ENCODE measurements at places on chromosomes 6 and 20.

DNA sequence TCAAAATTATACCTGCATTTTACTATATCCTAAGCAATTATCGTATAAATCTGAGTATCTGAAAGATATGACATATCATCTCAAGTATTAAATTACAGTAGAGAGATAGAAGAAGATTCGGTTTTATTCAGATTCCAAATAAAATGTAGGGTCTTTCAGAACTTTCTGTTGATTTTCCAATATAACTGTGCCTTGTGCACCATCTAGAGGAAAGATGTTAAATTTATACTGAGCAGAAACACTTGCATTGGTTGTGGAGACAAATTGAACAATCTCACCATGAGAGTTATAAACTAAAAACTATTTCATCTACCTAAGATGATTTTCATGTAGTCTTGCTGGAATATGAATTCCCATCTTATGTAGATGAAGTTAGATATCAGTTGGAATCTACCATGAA, 26.8 kb upstream of the HSF2 start:
- DNase-seq: no peak

- DNase-seq: no peak
Observed at GRCh38 chr6:44514576-44515193, 127.2 kb downstream of the CDC5L start.

DNA sequence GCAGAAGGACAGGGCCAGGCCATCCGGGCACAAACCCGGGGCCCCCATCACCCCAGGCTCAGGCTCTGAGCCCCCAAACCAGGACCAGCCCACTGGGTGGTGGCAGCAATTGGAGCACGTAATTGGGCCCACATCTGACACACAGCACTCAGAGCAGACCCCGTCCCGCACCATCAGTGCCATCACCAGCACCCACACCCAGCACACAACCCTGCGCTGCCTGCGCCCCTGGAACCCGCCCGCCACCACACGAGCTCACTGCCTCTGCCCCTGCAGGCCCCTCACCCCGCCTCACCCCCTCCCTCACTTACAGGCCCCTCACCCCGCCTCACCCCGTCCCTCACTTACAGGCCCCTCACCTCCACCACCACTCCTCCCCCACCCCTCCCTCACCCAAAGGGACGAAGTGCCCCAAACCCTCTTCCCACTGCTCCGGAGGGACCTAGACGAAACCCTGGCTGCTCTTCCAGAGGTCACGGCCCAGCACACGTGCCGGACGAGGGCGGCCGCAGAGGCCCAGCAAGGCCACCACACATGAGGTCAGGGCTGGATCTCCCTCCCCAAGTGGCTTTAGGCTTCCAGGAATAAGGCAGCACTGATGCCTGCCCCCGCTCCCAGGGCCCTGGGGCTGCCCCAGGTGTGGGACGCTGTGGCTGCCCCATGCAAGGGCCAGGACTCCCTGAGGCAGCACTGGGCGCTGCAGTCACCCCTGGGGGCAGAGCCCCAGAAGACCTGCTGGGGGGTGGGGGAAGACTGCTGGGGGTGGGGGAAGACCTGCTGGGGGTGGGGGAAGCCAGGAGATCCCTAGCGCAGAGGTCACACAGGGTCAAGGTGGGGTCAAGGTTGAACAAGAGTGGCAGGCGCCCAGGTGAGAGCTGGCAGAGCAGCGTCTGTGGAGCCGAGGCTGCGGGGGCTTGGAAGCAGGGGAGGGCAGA, 22.4 kb downstream of the KCNQ2 start:
- no peak for DNase-seq

- no peak for DNase-seq
Observed at GRCh38 chr6:53494076-53494475, 50.8 kb downstream of the GCLC start.

DNA sequence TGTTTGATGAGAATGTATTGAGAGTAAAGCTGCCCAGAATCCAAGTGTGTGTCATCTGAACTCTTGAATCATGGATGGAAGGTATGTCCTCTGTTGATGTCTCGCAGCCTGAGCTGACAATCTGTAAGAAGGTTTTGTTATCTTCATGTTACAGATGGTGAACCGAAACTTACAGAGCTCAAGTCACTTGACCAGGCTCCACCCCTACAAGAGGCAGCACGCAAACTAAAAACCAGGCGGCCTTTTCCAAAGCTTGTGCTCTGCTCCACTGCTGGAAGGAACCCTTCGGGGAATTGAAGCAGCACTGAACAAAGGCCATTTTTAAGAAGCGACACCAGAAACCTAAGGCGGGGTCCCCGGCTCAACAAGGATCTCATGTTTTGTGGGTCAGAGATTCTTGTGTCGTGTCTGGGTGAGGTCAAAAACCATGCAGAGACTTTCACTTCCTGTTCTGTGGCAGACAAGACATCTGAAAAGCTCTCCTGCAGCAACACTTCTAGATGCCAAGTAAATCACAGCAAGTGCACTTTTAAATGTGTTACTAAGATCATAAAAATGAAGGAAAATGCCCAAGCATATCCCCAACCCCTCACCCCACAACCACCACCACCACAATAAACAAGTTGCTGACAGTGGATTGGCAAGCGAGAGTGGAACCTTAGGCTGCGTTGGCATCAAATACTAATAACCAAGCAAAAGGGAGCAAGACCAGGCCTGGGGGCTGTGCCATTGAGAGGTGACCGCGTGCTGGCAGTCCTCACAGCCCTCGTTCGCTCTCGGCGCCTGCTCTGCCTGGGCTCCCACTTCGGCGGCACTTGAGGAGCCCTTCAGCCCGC, 27.3 kb downstream of the NQO2 start:
- no peak for DNase-seq

DNA sequence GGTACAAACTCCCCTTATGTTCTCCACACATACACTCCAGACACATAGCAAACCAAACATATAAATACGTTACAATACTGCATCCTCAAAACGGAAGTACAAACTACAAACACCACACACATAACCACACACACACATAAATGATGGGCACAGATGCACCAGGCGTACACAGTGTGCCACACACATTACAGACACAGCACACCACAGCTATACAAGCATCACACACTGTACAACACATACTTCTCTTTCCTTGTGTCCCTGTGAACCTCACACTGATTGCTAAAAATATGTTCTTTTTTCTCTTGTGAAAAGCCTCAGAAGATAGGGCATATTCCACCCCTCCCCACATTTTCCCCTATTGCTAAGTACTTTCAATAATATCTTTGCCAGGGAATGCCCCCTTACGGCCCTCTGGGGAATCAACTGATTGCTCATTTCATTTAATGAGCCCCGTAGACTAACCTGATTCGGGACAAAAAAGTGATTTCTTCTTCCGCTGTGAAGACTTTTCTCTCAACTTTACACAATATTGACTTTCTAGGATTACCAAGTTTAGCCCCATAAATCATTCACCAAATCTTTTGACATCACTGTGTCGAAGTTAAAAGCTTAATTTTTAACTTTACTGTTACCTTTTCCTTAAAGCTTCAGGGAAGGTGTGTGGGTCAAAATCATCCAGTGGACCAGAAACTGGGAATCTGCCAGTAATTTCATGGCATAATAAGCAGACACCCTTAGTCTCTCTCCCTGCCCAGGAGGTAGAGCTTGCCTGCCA, at the start of gene SLC17A1:
TSS of gene SLC17A1 (minus strand) at position 521 of the 775 bp plus-strand sequence. CDS start 1,495 bp downstream, outside the sequence.
- no peak for DNase-seq

- no peak for DNase-seq
Observed at GRCh38 chr20:24481173-24481572, 11.7 kb downstream of the SYNDIG1 start.

GRCh38 chr6:8983202-8983688, 547.9 kb upstream of the SLC35B3 start:
- peak; percentile 77 for DNase-seq

- DNase-seq: peak; percentile 38
Observed at GRCh38 chr6:62707156-62707555, 421.1 kb upstream of the KHDRBS2 start.

DNA sequence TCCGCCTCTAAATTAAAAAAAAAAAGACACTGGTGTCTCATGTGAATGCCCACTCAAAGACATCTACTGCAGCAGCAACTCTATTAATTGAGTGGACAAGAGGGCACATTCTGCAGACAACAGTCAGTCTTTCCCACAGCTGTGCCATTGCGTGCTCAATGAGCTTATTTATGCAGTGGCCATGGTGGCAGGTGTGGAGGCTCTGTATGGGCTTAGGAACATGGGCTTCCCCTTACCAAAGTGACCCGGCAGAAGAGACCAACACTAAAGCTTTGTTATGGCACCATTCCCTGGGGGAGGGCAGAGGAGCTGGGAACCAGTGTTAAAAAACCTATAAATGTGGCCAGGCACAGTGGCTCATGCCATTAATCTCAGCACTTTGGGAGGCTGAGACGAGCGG, 4.2 kb upstream of the VAPB start:
- no peak for DNase-seq

DNA sequence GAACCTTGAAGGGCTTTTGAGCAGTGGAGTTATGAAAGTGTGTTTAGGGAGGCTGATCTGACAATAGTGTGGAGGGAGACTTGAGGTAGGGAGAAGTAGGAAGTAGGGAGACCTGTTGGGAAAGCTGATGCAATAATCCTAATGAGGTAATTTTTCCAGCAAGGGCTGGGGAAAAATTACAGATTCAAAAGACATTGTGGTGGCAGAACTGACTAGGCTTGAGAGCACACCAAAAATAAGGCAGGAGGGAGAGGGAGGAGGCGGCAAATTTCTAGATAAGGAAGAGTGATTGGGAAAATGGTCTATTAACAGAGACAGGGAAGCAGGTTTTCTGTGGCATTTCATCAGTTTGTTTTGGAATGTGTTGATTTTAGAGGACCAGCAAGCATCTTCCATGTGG, 5.5 kb downstream of the PRRT1 start:
- DNase-seq: no peak

DNA sequence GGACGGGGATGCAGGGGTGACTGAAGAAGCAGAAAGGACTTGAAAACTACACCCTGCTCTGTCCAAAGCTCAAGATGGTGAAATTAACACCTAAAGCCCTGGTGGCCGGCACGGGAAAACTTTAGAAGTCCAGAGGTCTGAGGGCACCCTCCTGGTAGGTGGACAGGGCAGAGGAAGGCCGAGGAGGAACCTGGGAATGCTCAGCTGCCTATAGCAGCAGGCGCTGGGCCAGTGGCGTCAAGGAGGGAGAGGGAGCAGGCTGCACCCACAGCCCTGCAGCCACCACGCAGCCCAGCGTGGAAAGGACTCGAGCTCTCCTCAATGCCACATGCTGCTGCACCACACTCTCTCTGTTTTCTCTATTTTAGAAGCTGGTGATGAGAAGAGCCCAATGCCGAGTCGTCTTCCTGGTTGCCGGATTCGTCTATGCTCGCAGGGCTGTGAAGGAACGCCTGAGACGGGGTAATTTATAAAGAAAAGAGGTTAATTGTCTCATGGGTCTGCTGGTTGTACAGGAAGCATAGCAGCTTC, 248.3 kb upstream of the AFDN start:
- DNase-seq: no peak

DNA sequence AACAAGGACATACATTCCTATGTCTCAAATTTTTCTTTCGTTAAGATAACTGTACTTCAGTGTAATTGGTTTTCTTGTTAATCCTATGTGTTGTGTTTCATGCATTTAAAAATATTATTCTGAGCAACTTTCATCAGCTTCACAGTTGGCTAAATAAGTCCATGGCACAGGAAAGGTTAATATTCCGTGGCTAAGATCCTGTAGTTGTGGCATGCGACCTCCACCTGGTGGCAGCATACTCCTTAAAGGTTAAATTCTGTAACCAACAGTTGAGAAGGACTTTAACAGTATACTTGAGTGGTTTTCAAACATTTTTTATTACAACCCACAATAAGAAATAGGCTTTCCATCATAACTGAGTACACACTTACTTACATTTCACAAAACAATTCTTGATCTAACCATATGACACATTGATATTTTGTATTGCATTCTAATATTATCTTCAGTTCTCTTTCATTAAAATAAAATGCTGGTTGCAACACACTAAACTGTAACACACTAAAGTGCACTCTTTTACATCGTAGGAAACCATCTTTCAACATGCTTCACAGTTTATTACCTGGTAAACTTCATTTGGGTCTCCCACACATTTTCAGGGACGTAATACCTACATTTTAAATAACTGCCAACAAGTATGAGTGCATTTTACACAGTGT, 118.3 kb downstream of the SLX4IP start:
- peak; percentile 36 for DNase-seq

DNA sequence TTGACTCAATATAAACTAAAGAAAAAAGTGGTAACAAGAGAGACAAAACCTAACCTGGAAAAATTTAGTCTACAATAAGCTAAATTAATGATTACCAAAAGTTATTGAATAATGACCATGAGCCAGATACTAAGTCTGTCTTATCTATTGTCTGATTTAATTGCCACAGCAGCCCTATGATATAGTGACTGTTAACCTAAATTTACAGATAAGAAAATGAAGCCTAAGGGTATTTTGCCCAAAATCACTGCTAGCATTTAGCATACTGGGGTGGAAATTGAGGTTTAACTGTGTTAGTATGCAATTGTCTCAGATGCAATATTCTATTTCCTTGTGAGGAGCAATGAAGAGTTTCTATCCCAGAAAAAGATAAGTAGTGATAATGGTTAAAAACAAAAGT, 361.0 kb upstream of the EYS start:
- no peak for DNase-seq

GRCh38 chr6:167826230-167826895, 348 bp upstream of the AFDN start:
- DNase-seq: peak; percentile 59

DNA sequence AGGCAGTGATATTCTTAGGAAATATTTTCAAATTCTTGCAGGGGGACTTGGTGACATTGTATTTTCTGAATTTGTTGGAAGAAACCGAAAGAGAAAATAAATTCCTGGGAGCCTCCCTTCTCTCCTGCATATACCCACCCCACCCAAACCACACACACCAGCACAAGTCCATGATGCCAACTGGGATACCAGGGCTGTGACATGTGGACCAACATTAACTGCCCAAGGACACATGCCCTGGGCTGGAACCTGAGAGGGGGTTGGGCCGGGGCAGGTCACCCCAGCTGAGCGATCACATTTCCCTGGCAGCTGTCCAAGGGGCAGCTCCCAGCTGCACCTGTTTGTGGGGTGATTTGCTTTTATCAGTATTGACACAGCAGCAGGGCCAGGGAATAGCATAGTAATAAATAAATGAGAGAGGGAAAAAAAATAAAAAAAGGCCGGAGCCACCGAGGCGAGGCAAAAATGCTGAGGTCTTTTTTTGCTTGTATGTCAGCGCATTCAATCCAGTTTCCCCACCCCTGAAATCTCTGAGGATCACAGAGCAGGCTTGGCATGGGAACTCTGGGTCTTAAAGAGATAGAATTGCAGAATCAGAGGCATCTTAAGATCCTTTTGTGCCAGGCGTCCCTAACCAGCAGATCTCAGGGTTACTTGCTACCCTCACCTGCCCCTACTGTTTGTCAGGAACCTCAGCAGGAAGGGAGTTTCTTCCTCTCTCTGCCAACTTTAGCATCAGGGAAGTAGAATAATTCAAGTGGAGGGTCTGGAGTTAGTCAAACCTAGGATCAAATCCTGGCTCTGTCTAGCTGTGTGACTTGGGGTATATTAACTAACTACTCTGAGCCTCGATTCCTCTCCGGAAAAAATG, 66.5 kb upstream of the PIM1 start:
- DNase-seq: no peak

- DNase-seq: no peak
Observed at GRCh38 chr6:139914910-139915309, 540.5 kb upstream of the CITED2 start.

All from ELF-1 (cell line).